ENCODE measurements at places on chromosomes 2 and 18.

GRCh38 chr2:20737505-20737904 is 70.6 kb downstream of the GDF7 start:
- DNase-seq: no peak

- no peak for DNase-seq
Observed at GRCh38 chr18:23324056-23324811, 128.9 kb upstream of the RIOK3 start.

- no peak for DNase-seq
Observed at GRCh38 chr2:2899826-2900225, 477.8 kb downstream of the EIPR1 start.

- no peak for DNase-seq
Observed at GRCh38 chr2:28650266-28650584, 101.4 kb upstream of the PPP1CB start.

GRCh38 chr2:133986881-133987795 is 266.7 kb upstream of the MGAT5 start:
- no peak for DNase-seq

DNA sequence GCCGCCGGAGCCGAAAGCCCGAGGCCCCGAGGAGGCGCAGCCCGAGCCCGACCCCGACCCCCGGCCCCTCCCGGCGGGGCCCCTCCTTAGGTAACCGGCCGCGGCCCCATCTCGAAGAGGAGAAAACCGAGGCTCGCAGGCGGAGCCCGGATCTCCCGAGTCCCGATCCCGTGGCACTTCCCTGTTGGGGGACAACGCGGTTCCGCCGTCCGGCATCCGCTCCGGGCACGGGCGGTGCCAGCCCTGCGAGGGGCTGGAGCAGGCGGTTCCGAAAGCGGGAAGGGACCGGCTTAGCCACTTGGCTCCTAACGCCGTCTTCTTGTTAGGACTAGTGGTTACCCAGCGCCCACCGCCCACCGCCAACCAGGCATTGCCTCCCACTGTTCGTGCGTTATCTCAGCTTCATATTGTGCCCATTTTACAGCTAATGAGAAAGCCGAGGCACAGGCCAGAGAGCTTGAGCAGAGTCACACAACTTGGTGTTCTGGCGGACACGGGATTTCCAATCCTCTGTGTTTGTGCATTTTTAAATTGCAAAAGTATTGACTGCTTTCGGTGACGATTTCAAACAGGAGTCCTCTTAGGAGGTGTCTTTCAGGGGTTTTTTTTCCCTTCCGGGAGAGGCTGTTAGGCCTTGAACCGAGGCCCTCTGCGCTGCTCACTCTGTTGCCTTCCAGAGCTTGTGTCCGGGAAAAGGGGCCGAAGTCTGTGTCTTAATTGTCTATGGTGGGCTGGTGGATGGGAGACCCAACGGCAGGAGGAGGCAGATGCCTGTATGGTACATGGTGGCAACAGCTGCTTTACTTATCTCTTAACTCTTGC is 562 bp downstream of the CENPA start:
- DNase-seq: peak; percentile 34

DNA sequence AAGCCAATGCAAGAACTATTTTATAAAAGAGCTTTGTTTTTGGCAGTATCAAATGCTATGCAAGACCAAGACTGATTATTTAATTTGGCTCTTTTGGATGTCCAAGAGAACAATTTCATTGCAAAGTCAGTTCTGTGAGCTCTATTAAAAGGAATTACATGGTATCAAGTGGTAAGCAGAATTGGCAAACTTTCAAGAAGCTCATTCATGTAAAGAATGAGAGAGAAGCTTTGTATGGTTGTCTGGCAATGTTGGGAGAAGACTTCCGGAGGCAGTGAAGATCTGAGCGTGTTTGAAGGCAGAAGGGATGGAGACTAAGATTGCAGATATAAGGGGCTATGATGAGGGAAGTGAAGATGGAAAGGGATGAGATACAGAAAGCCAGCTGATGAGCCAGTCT is 49.6 kb downstream of the CPS1 start:
- no peak for DNase-seq

GRCh38 chr18:11500153-11501122 is 109.0 kb upstream of the SLC35G4 start:
- DNase-seq: no peak

GRCh38 chr2:200650195-200650594 is 64.4 kb downstream of the AOX1 start:
- no peak for DNase-seq

GRCh38 chr2:123738643-123739042 is 286.4 kb upstream of the CNTNAP5 start:
- no peak for DNase-seq

- DNase-seq: no peak
Observed at GRCh38 chr2:64668542-64668941, 14.8 kb upstream of the SERTAD2 start.

GRCh38 chr2:236641051-236641726 is 71.6 kb downstream of the ACKR3 start:
- DNase-seq: no peak

GRCh38 chr2:58686776-58687175 is 445.7 kb upstream of the FANCL start:
- DNase-seq: no peak

DNA sequence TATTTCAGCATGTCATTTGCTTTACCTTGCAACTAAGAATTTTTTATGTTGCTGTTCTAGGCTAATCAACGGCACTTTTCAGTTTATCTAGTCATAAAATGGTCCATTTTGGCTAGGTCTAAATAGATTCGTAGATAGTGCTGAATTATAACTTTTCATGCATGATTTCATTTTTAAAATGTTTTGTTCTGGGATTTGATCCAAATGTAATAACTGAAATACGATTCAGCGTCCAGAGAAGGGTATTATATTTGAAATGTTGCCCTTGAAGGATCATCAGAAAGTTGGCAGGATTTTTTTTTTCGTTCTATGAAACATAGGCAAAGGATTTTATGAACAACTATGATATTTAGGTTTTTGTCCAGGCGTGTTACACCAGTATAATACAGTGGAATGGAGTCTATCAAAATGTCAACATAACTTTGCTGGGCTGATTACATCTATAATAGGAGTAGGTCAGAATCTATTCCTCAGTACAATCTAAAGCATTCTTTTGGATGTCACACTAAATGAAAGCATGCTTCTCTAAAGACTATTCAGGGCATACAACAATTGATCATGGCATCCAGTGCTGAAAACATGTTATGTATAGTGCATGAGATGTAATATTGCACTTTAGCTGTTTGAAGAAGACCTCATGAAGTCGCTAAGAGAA is 24.8 kb downstream of the TTC27 start:
- DNase-seq: no peak

GRCh38 chr2:57448816-57449215 is 597.8 kb upstream of the VRK2 start:
- DNase-seq: no peak

- DNase-seq: no peak
Observed at GRCh38 chr2:199646439-199646838, 188.7 kb upstream of the SATB2 start.

- DNase-seq: peak; percentile 49
Observed at GRCh38 chr2:235106874-235107639, 155.2 kb downstream of the SH3BP4 start.

DNA sequence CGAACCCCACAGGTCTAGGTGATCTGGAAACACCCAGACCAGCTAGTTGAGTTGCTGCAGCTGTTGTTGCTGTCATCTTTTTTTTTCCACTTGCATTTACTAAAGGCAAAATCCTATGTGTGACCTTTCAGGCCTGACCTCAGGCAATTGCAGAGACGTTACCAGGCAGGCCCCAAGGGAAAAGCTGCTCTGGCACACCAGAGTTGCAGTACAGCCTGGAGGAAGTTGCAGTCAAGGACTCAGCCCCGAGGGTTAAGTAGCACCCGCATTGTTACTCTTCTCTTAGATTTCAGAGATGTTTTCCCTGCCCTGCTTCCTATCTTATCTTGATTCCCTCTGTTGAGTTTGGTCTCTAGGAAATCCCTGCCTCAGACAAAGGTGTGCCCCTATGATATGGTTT is 45.2 kb upstream of the SMAD2 start:
- DNase-seq: no peak

- no peak for DNase-seq
Observed at GRCh38 chr2:209236377-209236776, 187.5 kb upstream of the MAP2 start.

GRCh38 chr18:9982711-9983110 is 68.9 kb downstream of the VAPA start:
- DNase-seq: no peak

DNA sequence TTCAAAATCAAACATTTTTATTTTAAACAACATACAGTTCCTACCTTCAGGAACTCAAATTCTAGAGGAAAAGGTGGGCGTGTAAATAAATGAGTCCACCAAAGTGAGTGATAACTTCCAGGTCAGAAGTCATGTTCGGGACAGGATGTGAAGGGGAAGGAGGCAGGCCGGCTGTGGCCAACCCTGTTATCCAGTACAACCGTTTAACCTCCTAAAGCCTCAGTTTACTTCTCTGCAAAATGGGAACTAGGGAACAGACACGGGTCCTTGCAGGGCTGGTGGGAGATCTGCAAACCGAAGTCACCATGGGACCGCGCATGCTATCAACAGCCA is 373 bp downstream of the EIPR1 start:
- peak; percentile 44 for DNase-seq

- DNase-seq: no peak
Observed at GRCh38 chr2:165191096-165191728, 12.6 kb downstream of the SCN3A start.

GRCh38 chr2:23484275-23484674 is 99.3 kb downstream of the KLHL29 start:
- DNase-seq: no peak

- DNase-seq: no peak
Observed at GRCh38 chr2:182744490-182744889, 28.4 kb downstream of the DNAJC10 start.

DNA sequence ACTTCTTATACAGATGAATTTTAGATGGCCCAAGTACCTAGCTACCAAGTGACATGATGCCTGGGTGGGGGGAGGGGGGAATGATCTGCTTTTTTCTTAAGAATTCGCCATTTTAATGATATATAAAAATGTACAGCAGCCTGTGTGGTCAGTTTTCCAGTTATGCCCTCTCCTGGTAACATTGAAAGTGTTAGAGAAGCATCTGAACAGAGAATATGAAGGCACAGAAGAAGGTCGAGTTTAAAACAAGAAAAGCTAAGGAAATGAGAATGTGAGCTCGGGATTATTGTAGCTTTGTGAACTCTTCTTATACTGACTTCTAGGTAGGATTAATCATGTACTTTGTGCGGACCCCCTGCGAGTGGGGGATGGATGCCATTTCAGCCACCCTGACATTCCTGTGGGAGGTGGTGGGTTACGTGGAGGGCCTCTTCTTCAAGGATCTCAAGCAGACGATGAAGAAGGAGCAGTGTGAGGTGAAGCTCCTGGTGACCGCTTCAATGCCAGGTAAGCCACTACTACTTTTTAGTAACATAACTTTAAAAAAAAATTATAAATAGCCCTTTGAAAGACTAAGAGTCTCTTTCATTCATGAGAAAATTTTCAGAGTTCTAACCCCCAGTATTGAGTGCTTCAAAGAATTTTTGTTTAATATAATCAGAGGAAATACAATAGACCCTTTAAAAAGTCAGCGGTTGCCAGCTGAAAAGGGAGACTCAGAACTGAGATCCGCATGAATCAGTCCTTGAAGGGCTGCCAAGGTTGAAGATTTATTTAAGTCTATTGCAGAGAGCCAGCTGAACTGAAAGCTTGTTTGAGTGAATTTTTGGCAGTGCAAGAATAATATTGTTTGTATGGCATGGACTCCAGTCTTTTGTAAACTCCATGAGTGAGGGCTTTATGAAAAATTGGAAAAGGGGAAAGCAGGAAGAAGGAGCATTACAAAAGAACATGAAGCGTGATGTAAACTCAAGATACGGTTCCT is 68.6 kb upstream of the RPE start:
- DNase-seq: no peak

- DNase-seq: no peak
Observed at GRCh38 chr2:156383798-156384197, 51.3 kb upstream of the NR4A2 start.

DNA sequence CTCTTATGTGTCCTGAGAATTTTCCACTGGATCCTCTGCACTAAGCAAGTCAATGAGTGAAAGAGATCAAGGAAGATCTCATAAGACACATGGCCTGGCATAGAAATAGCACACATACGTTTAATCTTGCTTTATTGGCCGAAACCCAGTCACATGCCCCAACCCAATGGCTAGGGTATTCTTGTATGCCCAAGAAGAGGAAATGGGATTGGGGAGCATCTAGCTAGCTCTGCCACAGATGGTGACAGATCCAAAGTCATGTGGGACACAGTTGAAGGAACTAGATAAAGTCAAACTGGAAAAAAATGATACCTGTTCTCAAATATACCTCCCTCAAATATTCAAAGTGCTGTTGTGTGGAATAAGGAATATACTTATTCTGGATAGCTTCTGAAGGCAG is 74.7 kb downstream of the CD28 start:
- DNase-seq: no peak

- DNase-seq: no peak
Observed at GRCh38 chr2:217538719-217539118, 464.1 kb downstream of the TNS1 start.

DNA sequence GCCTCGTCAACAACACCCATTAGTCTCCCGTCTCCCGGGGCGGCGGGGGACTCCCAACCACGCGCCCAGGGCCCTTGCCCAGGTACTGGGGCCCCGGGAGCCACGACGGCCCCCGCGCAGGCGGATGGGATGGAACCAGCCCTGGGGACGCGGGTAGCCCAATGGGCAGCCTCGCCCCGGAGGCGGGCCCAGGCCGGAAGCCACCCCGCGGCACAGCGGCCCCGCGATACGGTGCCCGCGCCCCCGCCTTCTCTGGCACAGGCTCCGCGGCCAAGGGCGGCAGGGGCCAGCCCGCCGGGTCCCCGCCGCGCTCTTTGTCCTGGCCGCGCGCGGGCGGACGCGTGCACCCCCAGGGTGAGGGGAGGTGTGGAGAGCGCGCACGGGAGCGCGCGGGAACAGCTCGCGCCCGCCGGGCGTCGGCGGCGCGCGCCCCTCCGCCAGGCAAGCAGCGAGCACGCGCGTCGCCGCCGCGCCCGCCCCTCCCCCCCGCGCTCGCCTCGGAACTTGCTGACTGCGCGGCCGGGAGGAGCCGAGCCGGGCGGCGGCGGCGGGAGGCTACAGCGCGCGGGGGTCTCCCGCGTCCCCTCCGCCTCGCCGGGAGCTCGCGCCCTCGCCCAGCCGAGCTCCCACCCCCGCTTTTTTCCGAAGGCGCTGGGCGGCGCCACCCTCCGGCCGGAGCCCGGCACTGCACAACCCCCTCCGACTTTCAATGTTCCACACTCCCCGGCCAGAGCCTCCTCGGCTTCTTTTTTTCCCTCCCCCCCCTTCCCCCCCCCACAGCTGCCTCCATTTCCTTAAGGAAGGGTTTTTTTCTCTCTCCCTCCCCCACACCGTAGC is at the start of gene UBE2E3:
Gene UBE2E3 (plus strand): TSS at position 500 of the 837 bp plus-strand sequence. CDS start 1,438 bp downstream, outside the sequence.
- peak; percentile 85 for DNase-seq
